ENCODE measurements at places on chromosomes 6 and 20. TPM values are rescaled to one million over a fixed set of nuclear protein-coding genes. Genes with fewer than 3 reads are reported as not detected.

The SLC26A8 gene
- total RNA-seq: 52.0 TPM

The TUBB gene
- 173 TPM for total RNA-seq

The LTA gene
- 1.3 TPM for total RNA-seq

The ZSCAN23 gene
- 8.3 TPM for total RNA-seq

The HAO1 gene
- not detected for total RNA-seq

The FRMD1 gene
- 7.2 TPM for total RNA-seq

The LINC00237 gene
- total RNA-seq: not detected

The CASS4 gene
- total RNA-seq: 0.79 TPM

GRCh38 chr6:40349123-40349900, 237.9 kb downstream of the LRFN2 start:
- H3K27ac ChIP-seq: no peak overlapping the region
- DNase-seq: peak; percentile 16
- H3K4me3 ChIP-seq: no peak overlapping the region
- H3K27me3 ChIP-seq: no peaks in the 10 kb centered on the region
- no peaks in the 10 kb centered on the region for H3K36me3 ChIP-seq

- peaks cover 8% of the 10 kb centered on the region for H3K4me1 ChIP-seq
- H3K4me3 ChIP-seq: no peak overlapping the region
- no peaks in the 10 kb centered on the region for H3K27me3 ChIP-seq
- H3K27ac ChIP-seq: peak overlapping the region; percentile 37
These were observed 20.0 kb downstream of the MAP1LC3A start for GRCh38 chr20:34578521-34578920.

- DNase-seq: no peak
- no peak overlapping the region for H3K27ac ChIP-seq
- H3K4me1 ChIP-seq: peaks cover 6% of the 10 kb centered on the region
- H3K36me3 ChIP-seq: no peaks in the 10 kb centered on the region
- no peak overlapping the region for H3K4me3 ChIP-seq
These were observed 3.9 kb upstream of the LSM14B start for GRCh38 chr20:62118113-62119043.

- H3K4me3 ChIP-seq: no peak overlapping the region
- no peak overlapping the region for H3K27ac ChIP-seq
- no peaks in the 10 kb centered on the region for H3K27me3 ChIP-seq
These were observed 205.3 kb downstream of the NFATC2 start for GRCh38 chr20:51337126-51337805.

- DNase-seq: peak; percentile 78
- H3K27me3 ChIP-seq: no peaks in the 10 kb centered on the region
- peaks cover 27% of the 10 kb centered on the region for H3K4me1 ChIP-seq
- no peak overlapping the region for H3K4me3 ChIP-seq
These were observed 52.8 kb downstream of the MRPL14 start for GRCh38 chr6:44074439-44074812.

GRCh38 chr6:52554684-52555280, 22.1 kb downstream of the TRAM2 start:
- no peaks in the 10 kb centered on the region for H3K36me3 ChIP-seq
- H3K27me3 ChIP-seq: no peaks in the 10 kb centered on the region
- no peak for DNase-seq
- peaks cover 31% of the 10 kb centered on the region for H3K4me1 ChIP-seq

GRCh38 chr20:12925210-12925755, 83.5 kb upstream of the SPTLC3 start:
- H3K4me3 ChIP-seq: no peak overlapping the region
- DNase-seq: peak; percentile 61
- no peaks in the 10 kb centered on the region for H3K27me3 ChIP-seq
- H3K36me3 ChIP-seq: no peaks in the 10 kb centered on the region

GRCh38 chr6:15284743-15285142, 38.9 kb downstream of the JARID2 start:
- H3K36me3 ChIP-seq: no peaks in the 10 kb centered on the region
- H3K4me1 ChIP-seq: peaks cover 2% of the 10 kb centered on the region
- H3K27me3 ChIP-seq: no peaks in the 10 kb centered on the region
- DNase-seq: no peak
- H3K27ac ChIP-seq: no peak overlapping the region

GRCh38 chr20:14855171-14855570, 517.8 kb upstream of the FLRT3 start:
- no peaks in the 10 kb centered on the region for H3K27me3 ChIP-seq
- H3K27ac ChIP-seq: no peak overlapping the region
- no peaks in the 10 kb centered on the region for H3K36me3 ChIP-seq
- DNase-seq: no peak

GRCh38 chr6:113047932-113048331, 700.8 kb downstream of the RFPL4B start:
- no peak for DNase-seq
- no peaks in the 10 kb centered on the region for H3K27me3 ChIP-seq
- H3K4me3 ChIP-seq: no peak overlapping the region
- no peaks in the 10 kb centered on the region for H3K36me3 ChIP-seq
- no peak overlapping the region for H3K27ac ChIP-seq
- H3K4me1 ChIP-seq: no peaks in the 10 kb centered on the region

DNA sequence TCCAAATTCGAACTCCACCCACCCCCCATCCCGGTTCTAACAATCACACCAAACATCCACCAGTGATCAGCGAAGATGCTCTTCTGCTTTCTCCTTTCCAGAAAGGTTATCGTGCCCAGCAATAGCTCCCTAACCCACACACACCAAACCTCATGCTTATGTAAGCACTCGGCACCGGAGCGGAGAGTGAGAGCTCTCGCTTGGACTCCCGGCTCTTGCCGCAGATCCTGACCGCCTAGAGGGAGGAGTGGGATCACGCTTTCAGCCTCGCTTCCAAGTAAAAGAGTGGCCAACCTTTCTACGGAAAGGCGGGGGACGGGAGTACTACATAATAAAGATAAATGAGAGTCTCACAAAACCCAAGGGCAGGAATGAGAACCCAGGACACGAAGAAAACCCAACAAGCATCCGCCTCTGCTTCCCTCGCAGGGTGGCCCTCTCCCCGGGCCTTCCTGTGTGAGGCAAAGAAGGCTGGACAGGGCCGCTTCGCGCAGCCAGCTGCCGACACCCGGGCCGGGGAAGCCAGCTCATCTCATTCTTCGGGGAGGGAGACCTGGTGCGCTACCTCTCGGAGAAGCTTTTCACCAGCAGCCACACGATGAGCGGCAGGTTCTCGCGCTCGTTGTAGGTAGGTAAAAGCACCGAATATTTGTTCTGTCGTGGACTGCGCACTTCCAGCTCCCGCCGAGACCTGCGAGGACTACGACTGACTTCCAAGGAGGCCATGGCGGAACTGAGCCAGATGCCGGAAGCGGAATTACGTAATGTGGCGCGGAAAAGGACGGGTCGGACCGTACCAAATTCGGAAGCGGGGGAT, at the start of gene DPM1:
Gene DPM1, minus strand, starts transcription at position 735 of the 817 bp plus-strand sequence. Its CDS starts 9 bp downstream, at position 726.
- no peaks in the 10 kb centered on the region for H3K36me3 ChIP-seq
- DNase-seq: peak; percentile 94
- no peaks in the 10 kb centered on the region for H3K27me3 ChIP-seq
- peaks cover 25% of the 10 kb centered on the region for H3K4me1 ChIP-seq

DNA sequence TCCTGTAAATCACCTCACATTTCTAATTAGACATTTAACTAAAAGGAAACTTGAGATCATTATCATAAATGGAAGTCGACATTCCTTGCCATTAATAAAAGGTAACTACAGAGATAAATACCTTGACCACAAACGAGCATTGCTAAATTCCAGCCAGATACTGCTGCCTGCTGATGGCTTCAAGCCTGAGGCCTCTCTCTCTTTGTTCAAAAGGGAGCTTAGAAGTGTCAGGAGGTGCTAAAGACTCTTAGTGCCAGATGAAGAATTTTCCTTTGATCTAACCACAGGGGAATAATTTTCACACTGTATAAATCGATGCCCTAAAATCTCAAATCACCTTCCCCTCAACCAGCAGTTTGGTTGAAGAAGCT, 248.2 kb upstream of the PMEPA1 start:
- no peak overlapping the region for H3K27ac ChIP-seq
- H3K4me1 ChIP-seq: no peaks in the 10 kb centered on the region
- H3K4me3 ChIP-seq: no peak overlapping the region
- H3K36me3 ChIP-seq: no peaks in the 10 kb centered on the region
- H3K27me3 ChIP-seq: no peaks in the 10 kb centered on the region

GRCh38 chr6:90305800-90306448, 9.3 kb upstream of the BACH2 start:
- H3K27me3 ChIP-seq: no peaks in the 10 kb centered on the region
- no peak for DNase-seq
- H3K36me3 ChIP-seq: no peaks in the 10 kb centered on the region
- H3K27ac ChIP-seq: no peak overlapping the region
- no peak overlapping the region for H3K4me3 ChIP-seq
- no peaks in the 10 kb centered on the region for H3K4me1 ChIP-seq

DNA sequence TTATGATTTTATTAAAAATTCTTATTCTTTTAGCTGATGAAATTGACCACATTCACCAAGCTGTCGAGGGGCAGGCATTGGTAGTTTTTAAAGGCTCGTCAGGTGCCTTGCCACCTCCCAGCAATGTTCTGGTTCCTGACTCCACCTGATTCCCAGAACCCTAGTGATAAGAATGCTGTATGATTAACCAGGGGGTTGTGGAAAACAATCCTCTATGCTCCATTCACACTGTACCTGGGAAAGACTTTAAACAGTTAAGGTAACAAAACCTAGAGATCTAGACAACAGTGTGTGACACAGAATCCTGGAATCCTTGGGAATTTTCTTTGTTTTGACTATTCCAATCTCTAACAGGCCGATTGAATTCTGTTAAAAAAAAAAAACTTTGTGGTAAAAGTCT, 165.7 kb upstream of the OLIG3 start:
- no peaks in the 10 kb centered on the region for H3K36me3 ChIP-seq
- no peak overlapping the region for H3K27ac ChIP-seq
- no peak for DNase-seq
- H3K4me1 ChIP-seq: no peaks in the 10 kb centered on the region

DNA sequence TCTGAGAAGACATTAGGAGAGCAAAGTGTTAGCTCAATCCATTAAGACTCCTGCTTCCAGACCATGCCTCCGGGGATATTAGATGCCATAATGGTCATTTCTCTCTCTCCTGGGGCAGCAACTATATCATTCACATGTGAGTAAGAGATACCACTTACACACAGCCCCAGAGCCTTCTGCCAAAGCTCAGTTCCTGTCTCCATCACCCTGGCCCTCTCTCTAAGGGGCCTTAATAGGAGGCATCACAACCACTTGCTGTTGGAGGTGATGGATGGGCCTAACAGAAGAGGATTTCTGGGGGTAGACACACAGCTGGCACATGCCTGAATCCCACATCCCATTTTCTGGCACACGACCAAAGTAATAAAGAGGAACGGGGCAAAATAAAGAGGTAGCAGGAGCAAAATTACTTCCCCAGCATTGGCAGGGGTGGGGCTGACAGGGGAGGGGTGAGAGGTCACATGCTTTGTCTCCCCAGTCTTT, 34.0 kb upstream of the VSTM2L start:
- no peak overlapping the region for H3K27ac ChIP-seq
- no peak for DNase-seq
- no peaks in the 10 kb centered on the region for H3K36me3 ChIP-seq
- no peaks in the 10 kb centered on the region for H3K4me1 ChIP-seq
- no peak overlapping the region for H3K4me3 ChIP-seq
- no peaks in the 10 kb centered on the region for H3K27me3 ChIP-seq

DNA sequence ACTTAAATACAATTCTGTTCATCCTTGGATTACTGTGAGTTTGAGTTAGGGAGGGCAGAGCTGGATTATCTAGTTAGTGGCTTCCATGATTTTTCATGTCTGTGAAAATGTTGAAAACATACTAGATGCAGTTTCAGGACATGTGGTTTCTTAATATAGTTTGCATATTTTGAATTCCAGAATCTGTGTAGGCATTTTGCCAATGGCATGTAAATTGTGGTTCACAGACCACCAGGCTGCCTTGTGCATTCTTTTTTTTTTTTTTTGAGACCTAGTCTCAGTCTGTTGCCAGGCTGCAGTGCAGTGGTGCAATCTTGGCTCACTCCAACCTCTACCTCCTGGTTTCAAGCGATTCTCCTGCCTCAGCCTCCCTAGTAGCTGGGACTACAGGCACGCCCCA, 42.8 kb downstream of the CDC5L start:
- no peak for DNase-seq
- peaks cover 3% of the 10 kb centered on the region for H3K4me1 ChIP-seq
- H3K36me3 ChIP-seq: no peaks in the 10 kb centered on the region

DNA sequence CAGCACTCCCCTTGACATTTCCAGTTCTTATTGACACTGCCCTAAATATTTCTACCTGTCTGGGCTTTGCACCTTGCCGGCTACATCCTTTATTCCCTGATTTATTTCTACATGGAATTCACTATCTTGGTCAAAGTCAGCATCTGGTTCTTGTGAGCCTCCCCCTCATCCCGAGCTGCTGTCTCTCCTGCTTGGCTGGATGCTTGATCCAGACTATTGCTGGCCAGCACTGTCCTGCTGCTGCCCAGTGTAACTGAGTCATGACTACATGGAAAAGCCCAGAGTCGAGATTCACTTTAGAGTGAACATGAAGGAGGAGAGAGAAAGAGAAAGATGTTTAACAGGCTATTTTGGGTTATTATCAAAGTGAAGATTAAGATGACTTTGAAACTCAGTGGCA, 142.2 kb downstream of the OPN5 start:
- no peak for DNase-seq
- no peak overlapping the region for H3K27ac ChIP-seq
- H3K27me3 ChIP-seq: no peaks in the 10 kb centered on the region
- H3K36me3 ChIP-seq: no peaks in the 10 kb centered on the region
- no peak overlapping the region for H3K4me3 ChIP-seq

- no peaks in the 10 kb centered on the region for H3K4me1 ChIP-seq
- H3K36me3 ChIP-seq: no peaks in the 10 kb centered on the region
- no peak for DNase-seq
- H3K27ac ChIP-seq: no peak overlapping the region
- H3K4me3 ChIP-seq: no peak overlapping the region
- no peaks in the 10 kb centered on the region for H3K27me3 ChIP-seq
These were observed 21.3 kb downstream of the PRR18 start for GRCh38 chr6:166286839-166287271.

DNA sequence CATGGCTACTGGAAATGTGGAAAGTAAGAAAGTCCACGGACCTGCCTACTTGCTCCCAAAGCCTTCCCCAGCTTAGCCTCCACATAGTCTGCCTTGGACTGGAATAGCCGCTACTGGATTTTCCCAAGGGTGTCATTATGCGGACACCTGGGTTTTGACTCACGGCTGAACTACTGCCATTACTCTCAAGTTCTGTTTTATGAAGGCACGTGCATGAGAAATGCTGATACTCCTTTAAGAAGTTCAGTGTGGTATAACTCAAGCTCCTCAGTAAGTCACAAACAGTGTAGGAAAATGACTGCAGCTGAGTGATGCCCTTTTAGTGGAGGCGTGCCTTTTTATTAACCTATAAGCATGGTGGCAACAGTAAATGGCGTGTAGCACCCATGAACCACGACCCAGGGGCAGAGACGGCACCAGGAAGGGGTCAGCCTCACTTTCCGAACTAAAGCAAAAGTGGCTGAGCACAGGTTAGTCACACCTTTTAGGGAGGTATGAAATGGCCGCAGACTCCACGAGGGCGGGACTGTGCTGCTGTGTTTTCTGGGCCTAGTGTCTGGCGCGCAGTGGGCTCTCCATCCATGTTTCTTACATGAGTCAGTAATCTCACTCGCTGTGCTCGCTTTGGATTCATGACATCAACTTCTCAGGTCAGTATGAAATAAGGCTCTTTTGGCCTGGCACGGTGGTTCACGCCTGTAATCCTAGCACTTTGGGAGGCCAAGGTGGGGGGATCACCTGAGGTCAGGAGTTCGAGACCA, 23.9 kb downstream of the PSMG4 start:
- no peaks in the 10 kb centered on the region for H3K36me3 ChIP-seq
- DNase-seq: no peak
- no peak overlapping the region for H3K4me3 ChIP-seq
- H3K4me1 ChIP-seq: peaks cover 7% of the 10 kb centered on the region

GRCh38 chr6:36863670-36864540, 10.7 kb downstream of the PPIL1 start:
- H3K4me3 ChIP-seq: no peak overlapping the region
- no peaks in the 10 kb centered on the region for H3K27me3 ChIP-seq
